ENCODE measurements at places on chromosomes 7 and 10.

DNA sequence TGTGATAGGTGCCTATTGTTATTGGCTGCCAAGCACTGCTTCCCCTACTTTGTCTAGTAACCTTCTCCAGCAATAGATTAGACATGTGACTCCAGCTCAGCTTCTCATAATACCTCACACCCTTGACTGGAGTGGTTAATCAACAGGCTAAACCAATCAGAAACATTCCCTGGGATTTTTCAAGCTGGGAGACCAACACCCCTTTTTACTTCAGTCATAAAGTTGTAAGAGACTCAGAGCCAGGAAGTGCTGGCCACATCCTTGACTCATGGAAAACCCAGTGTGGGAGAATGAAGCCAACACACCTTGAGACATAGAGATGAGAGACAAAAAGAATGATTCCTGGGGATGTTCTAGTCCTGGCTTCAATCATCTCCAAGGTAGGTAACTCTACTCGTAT, 62.6 kb upstream of the HECTD2 start:
- DNase-seq = no peak

DNA sequence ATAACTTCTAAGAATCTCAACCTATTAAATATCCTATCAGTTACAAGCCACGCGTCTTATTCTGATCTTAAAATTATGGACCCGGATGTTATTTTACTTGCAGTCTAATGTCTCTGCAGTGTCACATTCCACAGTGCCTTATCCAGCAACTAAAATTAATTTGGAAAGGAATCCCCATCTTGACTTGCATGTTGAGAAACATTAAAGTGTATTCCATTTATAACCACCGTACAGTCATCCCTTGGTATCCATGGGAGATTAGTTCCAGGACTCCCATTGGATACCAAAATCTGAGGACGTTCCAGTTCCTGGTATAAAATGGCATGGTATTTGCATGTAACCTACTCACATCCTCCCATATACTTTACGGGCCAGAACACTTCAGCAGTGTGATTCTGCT, 194.7 kb downstream of the ARHGAP21 start:
- no peak for DNase-seq

GRCh38 chr7:123492485-123492884, 41.9 kb downstream of the IQUB start:
- no peak for DNase-seq

GRCh38 chr10:113202011-113202410, 252.0 kb downstream of the TCF7L2 start:
- no peak for DNase-seq

GRCh38 chr10:21526188-21526859, 842 bp upstream of the SKIDA1 start:
- DNase-seq = peak; percentile 66

GRCh38 chr7:144105211-144105610, 4.2 kb upstream of the OR2A2 start:
- no peak for DNase-seq
